ENCODE measurements at places on chromosomes 13 and 19. TPM values are rescaled to one million over a fixed set of nuclear protein-coding genes. Genes with fewer than 3 reads are reported as not detected.

GRCh38 chr19:7833225-7834099 lies 3.4 kb downstream of the EVI5L start:
- DNase-seq = no peak
- no peaks in the 10 kb centered on the region for H3K36me3 ChIP-seq
- no peaks in the 10 kb centered on the region for H3K27me3 ChIP-seq
- H3K4me3 ChIP-seq = no peak overlapping the region

DNA sequence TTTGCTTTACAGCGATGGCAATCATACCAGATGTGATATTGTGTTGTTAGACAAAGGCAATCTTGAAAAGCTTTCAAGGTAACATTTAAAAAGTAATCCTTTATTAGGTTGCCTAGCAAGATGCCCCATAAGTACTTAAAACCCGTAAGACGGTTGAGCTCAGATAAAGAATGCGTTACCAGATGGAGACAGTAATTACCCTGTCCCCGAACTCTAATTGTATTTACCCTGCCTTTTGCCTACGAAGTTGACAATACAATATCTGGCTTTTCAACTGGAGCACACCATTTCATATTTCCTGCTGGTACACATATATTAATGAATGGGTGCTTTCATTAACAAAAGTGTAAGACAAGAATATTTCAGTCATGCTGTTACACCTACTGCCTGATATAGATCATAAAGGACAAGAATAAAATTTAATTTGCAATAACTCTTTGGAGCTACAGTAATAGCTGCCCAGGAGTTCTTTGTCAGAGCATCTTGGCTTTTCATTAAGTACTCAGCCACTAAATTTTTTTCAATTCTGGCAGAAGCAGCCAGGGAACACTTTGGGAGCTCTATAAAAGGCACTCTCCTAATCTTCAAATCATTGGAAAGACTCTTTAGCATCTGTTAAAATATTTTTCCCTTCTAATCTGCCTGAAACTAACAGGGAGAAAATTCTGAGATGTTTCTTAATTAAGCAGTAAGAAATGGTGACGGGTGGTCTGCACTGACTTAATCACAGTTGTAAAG lies 63.8 kb downstream of the DCT start:
- H3K27me3 ChIP-seq = no peaks in the 10 kb centered on the region
- no peak overlapping the region for H3K4me3 ChIP-seq
- H3K36me3 ChIP-seq = no peaks in the 10 kb centered on the region
- DNase-seq = no peak

- no peaks in the 10 kb centered on the region for H3K4me1 ChIP-seq
- H3K27ac ChIP-seq = no peak overlapping the region
- no peaks in the 10 kb centered on the region for H3K27me3 ChIP-seq
Measured at GRCh38 chr13:66886264-66886663, 343.9 kb downstream of the PCDH9 start.

- no peak overlapping the region for H3K4me3 ChIP-seq
- H3K36me3 ChIP-seq = no peaks in the 10 kb centered on the region
- H3K27ac ChIP-seq = no peak overlapping the region
- DNase-seq = no peak
Measured at GRCh38 chr19:48403606-48404005, 10.1 kb downstream of the GRIN2D start.

GRCh38 chr19:5397804-5398692 lies 57.2 kb upstream of the ZNRF4 start:
- H3K27me3 ChIP-seq = peaks cover 36% of the 10 kb centered on the region
- H3K27ac ChIP-seq = no peak overlapping the region
- H3K36me3 ChIP-seq = no peaks in the 10 kb centered on the region
- H3K4me3 ChIP-seq = no peak overlapping the region
- no peaks in the 10 kb centered on the region for H3K4me1 ChIP-seq

GRCh38 chr13:31043957-31044356 lies 111.5 kb downstream of the TEX26 start:
- no peak overlapping the region for H3K27ac ChIP-seq
- H3K36me3 ChIP-seq = no peaks in the 10 kb centered on the region
- no peaks in the 10 kb centered on the region for H3K27me3 ChIP-seq
- no peak for DNase-seq
- H3K4me3 ChIP-seq = no peak overlapping the region

DNA sequence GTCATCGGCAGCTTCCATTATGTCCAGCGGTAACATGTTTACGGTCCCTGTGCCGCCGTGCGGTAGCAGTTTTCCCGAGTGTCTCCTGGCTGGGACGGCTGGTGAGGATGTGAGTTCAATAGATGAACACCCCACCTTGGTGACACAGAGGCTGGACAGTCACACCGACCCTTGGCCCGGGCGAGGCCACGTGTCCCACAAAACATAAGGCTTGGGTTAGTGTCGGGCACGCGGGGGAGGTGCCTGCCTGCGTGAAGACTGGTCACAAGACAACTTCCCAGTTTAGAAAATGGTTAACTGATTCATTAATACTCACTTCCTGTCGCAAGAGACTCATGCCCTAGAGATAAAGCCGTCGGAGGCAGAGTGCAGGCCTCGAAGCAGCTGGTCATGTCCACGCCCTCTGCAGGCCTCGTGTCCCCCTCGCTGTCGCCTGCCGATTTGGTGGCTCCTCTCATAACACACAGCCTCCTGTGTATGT lies 17.2 kb downstream of the RASA3 start:
- peaks cover 13% of the 10 kb centered on the region for H3K4me1 ChIP-seq
- H3K36me3 ChIP-seq = no peaks in the 10 kb centered on the region
- H3K27ac ChIP-seq = peak overlapping the region; percentile 28
- no peak overlapping the region for H3K4me3 ChIP-seq
- DNase-seq = peak; percentile 72

The C13orf46 gene
- total RNA-seq = 0.81 TPM

The ZNF554 gene
- 3.7 TPM for total RNA-seq
